ENCODE measurements at places on chromosomes 2 and 18.

DNA sequence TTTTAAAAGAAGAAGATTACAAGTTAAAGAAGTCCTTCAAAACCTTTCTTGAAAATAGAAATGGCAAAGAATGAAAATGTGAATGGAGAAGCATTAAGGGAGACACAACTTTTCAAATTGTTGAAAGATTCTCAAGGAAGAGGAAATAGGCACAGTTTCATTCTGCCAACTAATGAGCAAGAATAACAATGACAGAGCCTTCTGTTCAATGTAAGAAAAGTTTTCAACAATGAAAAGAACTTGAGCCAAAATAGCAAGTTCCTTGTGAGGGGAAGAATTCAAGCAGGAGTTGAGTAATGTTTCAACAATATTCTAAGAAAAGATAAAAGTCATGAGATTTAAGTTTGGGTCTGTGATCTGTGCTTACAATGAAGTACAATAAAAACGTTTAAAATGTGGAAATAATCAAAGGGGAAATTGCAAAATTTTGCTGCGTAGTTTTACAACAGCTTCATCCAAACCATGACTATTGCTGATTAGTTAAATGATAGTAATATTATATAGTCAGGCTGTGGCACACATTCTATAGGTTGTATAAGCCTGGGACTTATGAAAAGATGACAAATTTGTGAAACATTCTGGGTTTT, 122.6 kb downstream of the METTL4 start:
- DNase-seq = no peak

DNA sequence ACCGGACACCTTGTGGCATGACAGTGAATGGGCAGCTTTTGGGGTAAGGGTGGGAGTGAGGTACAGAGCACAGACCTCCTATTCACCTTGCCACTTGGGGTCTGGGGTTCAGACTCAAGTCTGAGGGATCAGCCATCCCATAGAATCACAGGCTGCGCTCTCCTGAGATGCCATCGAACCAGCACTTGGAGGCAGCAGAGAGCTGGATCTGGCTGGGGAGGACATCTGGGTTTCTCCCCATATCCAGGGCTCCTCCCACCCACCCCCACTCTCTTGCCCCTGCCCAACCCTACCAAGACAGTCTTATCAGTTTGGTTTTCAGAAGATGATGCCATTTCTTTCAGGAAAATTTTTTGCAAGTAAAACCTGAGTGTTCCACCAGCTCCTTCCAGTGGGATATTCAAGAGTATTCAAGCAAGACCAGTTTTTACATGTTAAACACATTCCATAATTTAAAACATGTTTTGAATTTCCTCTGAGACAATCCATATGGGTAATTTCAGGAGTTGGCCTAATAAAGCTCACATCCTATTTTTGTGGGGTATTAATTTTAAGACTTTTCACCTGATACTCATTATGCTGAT, 29.2 kb upstream of the TEX44 start:
- peak; percentile 53 for DNase-seq

DNA sequence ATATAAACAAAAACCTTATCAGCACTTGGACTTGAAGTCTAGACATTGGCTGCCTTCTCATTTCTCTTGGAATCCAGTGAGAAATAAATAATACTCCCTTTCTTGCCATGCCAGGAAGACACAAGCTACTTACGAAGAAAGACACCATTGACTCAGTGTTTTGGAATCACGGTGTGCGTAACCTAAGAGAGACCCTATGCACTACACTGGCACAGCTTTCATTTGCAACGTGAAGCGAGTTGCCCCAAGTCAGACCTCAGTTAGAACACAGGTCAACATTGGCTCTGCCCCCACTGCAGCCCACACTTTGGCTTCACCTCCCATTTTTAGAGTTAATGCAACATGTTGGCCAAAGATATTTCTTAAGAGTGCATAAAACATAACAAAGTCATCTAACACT, 54.2 kb downstream of the PIEZO2 start:
- DNase-seq = no peak

GRCh38 chr18:69947361-69948133, at the start of gene CD226:
CD226 (minus strand) TSS chr18:69947873; CDS start chr18:69947406, 467 bp downstream.
- DNase-seq = no peak

DNA sequence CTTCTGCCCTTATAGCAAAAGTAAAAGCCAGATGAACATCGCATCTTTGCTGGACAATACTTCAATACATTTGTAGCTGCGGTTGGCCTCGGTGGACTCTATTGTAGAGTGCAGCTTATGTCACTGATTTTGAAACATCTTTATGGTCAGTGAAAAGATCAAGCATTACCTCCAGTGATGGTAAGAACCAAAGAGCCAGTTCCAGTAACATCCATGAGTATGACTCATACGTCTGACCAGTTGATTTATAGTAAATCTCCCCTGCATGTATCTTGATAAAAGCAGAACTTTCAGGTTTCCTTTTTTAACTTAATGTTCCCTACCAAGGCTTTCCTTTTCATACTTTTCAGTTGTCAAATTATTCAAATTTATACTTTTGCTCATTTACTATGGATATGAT, 119.2 kb upstream of the HNRNPA3 start:
- peak; percentile 4 for DNase-seq

GRCh38 chr2:109148991-109149645, 20.1 kb downstream of the SH3RF3 start:
- DNase-seq = no peak

DNA sequence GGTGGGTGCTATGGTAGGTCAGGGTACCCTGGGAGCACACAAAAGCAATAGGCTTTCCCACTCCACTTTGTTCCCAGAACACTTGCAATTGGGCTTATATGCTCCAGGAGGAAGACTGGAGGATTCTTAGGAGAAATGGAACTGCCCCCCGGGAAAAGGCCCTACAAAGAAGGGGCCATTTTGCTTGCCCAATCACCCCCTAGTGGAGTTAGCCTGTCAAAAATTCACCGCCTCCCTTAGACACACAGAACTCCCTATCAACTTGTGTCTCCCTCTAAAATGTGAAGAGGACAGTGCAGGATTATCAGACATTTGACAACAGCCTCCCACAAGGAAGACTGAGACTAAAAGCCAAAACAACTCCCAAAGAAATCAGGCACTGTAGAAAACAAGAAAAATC, 36.5 kb downstream of the NLRC4 start:
- DNase-seq = no peak

DNA sequence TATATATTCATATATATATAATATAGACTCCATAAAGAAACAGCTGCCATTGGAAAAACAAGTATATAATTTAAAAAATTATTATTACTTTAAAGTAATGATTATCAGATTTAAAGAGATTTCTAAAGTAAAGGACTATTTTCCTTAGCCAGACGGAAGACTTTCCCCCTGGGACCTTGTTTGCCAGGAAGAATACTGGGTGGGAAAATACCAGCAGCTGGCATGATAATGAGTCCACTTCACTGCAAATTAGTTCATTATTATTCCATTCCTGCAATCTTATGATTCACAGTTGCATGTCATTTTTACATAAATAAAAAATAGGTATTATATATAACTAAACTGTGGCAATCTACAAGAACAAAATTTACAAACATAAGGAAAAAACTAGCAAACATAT, 339.8 kb upstream of the CDH7 start:
- DNase-seq = no peak

DNA sequence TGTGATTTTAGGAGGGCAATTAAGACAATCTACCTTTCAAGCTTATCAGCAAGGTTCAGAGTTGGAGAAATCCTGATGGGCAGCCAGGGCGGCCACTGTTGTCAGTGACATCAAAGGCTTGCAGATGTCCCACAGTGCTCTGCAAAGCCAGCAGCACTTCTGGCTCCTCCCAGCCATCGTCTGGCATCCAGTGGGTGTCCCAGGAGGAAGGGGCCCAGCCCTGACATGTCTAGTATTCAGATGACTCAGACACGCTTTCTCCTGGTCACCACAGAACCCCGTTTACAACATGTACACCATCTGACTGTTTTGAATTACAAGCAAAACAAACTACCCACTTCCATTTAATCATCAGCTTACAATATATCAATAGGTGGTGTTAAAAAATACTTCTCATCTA, 61.4 kb downstream of the CYRIA start:
- DNase-seq = no peak

- DNase-seq = no peak
Measured at GRCh38 chr2:157557770-157558169, 70.9 kb downstream of the ACVR1C start.

DNA sequence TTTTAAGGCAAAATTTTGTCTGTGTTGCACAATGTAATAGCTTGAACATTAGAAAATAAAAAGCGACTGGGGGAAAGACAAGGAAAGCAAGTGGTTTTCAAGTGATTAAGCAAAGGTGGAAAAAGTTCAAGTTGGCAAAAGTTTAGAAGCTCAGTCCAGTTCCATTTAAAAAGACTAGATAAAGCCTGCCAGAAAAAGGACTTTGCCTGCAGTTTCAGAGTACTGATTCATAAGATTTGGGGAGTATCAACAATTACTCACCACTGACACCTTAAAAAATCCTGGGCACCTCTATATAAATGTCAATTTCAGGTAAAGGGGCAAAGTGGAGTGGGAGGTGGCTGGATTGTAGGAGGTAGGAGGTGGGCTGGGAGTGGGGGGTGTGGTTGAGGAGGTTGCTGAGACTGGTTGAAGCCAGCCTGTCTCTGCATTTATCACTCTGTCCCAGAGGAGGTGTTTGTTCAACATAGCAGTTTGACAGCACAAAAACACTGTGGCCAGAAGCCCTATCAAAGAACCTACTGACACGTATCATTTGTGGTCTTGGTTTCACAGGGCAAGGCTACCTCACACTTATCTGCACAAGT, 14.6 kb downstream of the ZEB2 start:
- no peak for DNase-seq

- no peak for DNase-seq
Measured at GRCh38 chr18:31105733-31106132, 3.5 kb upstream of the DSC2 start.

DNA sequence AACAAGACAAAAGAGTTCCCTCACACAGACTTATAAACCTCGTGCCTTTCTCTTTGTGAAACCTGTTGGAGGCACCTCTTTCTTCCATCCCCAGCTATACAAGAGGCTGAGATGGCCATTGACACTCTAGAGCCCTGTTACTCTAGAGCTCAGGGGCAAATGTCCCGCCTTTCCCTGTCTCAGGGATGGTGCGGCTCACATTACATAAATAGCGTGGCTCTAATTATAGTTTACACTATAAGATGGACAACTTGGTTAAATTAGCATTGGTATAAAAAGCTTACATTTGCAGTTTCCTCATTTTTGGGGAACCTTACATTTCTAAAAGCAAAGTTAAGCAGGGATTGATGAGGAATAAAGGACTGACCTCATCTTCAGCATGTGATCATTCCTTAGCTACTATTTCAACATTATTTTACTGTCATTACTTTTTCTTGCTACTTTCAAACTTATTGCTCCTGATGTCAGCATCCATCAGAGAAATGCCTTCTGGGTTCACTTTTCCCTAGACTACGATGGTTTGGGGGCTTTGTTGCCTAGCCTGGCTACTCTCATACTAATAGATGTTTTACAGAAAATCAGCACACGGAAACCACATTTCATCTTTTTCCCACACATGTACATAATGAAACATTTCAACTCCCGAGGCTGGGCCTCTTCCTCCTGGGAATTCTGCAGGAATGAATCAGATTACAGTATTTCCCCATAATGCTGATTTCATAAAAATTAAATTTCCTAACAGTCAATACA, 40.4 kb downstream of the FTCDNL1 start:
- DNase-seq = no peak

- DNase-seq = no peak
Measured at GRCh38 chr2:159153463-159153862, 133.0 kb downstream of the WDSUB1 start.

- no peak for DNase-seq
Measured at GRCh38 chr2:239721991-239722759, 303.0 kb downstream of the NDUFA10 start.

DNA sequence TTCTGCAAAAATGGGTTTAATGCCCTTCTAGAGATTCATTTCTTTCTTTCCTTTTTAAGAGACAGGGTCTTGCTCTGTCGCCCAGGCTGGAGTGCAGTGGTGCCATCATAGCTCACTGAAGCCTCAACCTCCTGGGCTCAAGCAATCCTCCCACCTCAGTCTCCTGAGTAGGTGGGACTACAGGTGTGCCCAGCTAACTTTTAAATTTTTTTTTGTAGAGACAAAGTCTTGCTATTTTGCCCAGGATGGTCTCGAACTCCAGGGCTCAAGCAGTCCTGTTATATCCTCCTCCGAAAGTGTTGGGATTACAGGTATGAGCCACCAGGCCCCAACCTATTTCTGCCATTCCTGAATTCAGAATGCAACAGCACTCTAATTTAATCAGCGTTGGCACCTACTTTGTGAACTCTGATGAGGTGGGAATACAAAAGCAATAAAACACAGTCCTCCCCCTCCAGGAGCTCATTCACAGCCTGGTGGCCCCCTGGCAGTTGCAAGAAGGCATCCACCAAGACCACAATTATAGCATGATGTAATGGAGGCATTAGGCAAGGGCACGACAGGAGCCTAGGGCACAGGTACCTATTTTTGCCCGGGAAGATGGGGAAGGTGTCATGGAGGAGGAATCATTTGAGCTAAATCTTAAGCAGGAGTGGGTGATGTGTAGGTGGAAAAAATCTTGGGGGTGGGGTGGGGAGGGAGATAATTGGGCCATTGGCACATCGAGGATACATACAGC, 5.1 kb downstream of the RHOB start:
- no peak for DNase-seq

DNA sequence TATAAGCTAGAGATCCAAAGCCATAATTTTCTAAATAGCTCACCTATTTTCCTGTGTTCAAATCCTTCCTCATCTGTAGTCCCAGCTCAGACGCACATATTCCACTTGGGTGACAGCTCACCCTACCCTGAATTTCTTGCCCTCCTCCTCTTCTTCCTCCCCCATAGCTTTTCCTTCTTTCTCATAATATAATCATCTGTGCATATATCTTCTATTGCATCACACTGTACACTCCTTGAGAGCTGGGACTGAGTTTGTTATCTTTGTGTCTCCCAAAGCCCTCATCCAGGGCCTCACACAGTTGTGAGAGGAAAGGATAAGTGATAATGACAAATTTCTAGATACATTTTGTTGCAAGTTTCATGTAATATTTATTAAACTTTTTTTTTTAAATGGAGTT, 55.9 kb upstream of the RTN4 start:
- no peak for DNase-seq

- peak; percentile 91 for DNase-seq
Measured at GRCh38 chr2:237874585-237875161, 15.2 kb downstream of the RAMP1 start.

GRCh38 chr2:88053934-88054781, 1.4 kb downstream of the KRCC1 start:
- no peak for DNase-seq

DNA sequence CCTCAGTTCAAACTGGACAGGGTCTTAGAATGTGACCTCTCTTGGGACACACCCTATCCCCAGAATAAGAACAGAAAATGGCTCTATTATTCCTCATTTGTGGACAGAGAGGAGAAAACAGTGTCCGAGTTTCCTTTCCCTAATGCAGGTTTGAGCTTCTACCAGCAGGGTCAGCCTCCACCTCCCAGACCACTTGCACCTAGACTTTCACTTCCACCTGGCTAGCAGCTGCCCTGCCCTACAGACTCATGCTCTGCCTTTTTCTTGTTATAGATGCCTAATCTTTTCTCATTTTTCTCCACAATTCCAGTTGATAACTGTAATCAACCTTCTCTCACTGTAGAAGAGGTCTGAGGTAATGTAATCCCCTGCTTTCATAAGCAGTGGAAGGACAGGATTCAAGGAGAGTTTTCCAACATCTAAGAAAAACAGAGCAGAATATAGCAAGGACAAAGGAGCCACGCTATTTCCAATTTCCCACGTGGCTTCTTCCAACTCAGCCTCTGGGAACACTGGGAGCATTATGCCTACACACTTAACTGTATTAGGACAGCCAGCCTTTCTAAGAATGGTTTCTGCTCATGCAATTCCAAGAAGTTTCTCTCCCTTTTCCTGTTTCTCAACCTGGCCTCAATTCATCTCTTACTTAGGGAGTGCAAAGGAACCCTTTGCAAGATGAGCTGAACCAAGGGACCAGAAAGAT, 239.8 kb downstream of the BCL11A start:
- no peak for DNase-seq
